Osteoblast (primary cell): ENCODE measurements at places on chromosomes 5 and 9. TPM values are rescaled to one million over a fixed set of nuclear protein-coding genes. Genes with fewer than 3 reads are reported as not detected.

CA9 gene
- not detected in 2 replicates for total RNA-seq

FOXD4 gene
- 0.29 and 0.36 TPM in 2 replicates for total RNA-seq

PSD2 gene
- 0.29 and 0.36 TPM in 2 replicates for total RNA-seq

FOXD4L6 gene
- under 0.01 TPM in 1 of 2 replicates, not detected in the other for total RNA-seq

OGN gene
- 0.36 and 0.88 TPM in 2 replicates for total RNA-seq

SPARC gene
- 4,046 and 4,600 TPM in 2 replicates for total RNA-seq

DNA sequence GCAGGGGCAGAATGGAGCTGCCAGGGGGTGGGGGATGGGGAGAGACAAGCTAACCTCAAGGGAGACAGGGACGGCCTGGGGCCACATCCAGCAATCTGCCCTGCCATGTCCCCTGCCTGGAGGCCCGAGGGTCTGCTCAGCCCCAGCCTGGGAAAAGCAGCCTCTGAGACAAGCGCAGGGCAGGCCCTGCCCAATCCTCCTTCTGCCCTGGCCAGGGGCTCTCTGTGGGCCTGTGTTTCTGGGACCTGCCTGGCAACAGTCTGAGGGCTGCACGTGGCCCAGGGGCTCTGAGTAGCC lies 13.9 kb upstream of the QSOX2 start:
- peaks cover 10% of the 10 kb centered on the region for H3K4me1 ChIP-seq
- no peak for DNase-seq
- H3K27me3 ChIP-seq = no peaks in the 10 kb centered on the region
- no peak overlapping the region for H3K27ac ChIP-seq

DNA sequence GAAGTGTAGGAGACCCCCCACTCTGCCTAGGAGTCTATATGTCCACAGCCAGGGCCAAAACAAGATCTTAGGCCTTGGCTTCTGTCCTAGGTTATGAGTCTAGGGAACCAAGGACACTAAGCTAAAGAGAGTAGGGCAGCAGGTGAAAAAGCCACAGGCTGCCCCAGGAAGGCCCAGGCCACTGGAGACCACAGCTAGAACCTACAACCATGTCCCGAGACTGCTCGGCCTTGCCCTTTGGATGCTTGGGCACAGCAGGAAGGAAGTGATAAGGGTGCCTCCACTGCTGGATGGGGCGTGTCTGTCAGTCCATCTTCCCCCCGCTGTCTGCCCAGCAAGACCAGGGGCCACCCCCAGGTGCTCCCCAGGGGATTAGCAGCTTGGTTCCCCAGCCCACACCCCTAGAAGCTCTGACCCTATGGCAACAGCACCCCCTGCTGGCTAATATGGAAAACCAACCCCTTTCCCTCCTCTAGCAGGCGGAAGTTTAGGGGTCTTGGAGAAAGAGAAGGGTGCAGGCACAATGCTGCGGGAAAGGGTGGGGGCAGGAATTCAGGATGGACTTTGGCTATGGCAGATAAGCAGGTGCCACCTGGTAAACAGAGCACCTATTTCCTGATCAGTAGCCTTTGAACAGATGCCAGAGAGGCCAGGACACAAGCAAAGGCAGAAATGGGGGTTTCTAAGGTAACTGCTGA lies 10.5 kb upstream of the IRF1 start:
- H3K36me3 ChIP-seq = no peaks in the 10 kb centered on the region
- peaks cover 60% of the 10 kb centered on the region for H3K4me1 ChIP-seq

GRCh38 chr9:109735801-109736200 lies 44.2 kb upstream of the PALM2AKAP2 start:
- peaks cover 3% of the 10 kb centered on the region for H3K4me1 ChIP-seq
- no peaks in the 10 kb centered on the region for H3K36me3 ChIP-seq
- DNase-seq = no peak

DNA sequence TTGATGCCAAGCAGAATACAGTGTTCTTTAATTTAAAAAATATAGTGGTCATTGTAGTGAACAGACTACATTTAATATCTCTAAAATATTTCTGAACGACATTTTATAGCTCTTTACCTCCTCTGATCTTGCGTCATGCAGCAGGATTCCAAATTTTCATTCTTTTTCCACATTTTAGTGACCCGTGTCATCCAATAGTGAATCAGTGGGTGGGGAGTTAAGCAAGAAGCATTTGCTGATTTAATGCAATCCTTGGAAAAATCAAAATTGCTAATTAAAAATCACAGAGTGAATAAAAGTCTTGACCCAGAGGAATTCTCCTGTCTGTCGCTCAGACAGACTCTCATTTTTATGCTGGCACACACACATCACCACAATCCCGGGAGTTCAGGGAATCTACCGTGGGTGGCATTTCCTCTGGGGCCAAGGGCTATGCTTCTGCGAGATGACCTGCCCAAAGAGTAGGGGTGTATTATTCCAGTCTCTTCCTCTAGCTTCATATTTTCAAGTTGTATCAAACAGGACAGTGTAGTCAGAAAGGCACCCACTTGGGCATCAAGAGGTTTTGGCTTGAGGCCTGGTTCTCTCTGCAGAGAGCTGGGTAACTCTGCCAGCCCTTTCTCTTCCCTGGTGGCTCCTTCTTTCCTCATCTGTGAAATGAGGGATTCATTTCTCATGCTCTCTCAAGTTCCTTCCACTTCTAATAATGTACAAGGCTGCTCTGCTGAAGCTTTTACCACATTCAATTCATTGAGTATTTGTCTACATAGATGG lies 24.8 kb upstream of the OTP start:
- H3K27ac ChIP-seq = no peak overlapping the region
- DNase-seq = peak; percentile 60
- H3K27me3 ChIP-seq = peaks cover 31% of the 10 kb centered on the region
- no peak overlapping the region for H3K4me3 ChIP-seq
- H3K36me3 ChIP-seq = no peaks in the 10 kb centered on the region

DNA sequence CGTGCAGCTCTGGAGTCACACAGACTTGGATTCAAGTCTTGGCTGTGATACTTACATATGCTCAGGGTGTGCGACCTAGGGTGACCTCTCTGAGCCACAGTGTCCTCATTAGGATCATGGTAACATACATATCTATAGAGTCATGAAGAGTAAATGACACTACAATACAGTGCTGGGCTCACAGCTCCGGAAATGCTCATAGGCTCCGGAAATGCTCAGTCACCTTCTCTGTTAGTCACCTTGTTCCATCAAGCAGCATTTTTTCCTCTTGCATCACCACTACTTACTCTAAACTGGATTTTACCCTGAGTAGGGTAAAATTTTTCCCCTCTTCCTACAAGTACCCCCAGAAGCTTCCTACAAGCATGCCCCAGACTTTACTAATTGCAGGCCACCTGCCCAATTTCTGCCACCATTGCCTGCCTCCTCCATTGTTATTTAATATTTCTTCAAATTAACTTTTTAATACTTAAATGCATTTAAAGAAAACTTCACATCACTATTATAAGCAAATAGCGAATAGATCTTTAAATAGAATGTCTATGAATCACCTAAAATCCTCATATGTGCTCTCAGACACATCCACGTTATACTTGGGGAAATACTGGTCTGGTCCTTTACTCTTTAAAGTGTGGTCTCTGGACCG lies 147.6 kb upstream of the SPRY4 start:
- no peaks in the 10 kb centered on the region for H3K36me3 ChIP-seq
- peak; percentile 94 for DNase-seq
- H3K27ac ChIP-seq = peak overlapping the region; percentile 77
- H3K4me3 ChIP-seq = no peak overlapping the region
- H3K27me3 ChIP-seq = no peaks in the 10 kb centered on the region

GRCh38 chr5:23014266-23014665 lies 161.1 kb upstream of the CDH12 start:
- no peak overlapping the region for H3K4me3 ChIP-seq
- no peak overlapping the region for H3K27ac ChIP-seq
- H3K4me1 ChIP-seq = no peaks in the 10 kb centered on the region
- DNase-seq = no peak

DNA sequence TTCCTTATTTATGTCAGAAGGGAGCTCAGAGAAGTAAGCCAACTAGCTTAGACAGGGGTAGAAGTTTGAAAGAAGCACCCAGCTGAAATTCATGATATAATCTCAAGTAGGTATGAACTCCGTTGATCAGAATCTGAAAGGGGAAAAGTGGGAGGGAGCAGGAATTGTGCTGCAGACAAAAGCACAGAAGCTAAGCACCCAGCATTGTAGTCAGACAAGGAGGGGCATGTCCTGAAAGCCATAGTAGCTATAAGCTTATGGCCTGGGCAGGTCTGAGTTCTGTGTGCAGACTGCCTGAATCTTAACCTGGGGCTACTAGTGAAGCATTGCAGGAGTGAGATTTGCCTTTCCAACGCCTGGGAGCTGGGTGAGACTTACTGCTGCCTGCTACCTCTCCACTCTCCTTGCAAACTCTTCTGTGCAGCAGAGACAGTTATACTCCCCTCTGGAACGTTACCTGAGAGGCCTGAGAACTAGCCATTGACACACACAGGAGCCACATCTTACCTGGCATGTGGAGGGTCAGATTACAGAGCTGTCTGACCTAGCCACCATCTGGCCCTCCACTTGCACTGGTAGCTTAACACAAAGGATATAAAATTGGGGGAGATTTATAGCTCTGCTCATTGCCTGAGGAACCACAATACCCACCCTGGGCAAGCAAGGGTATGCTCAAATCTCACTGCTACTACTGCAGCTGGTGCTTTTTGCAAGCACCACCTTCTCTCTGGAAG lies 9.8 kb upstream of the CYLC2 start:
- H3K4me1 ChIP-seq = no peaks in the 10 kb centered on the region
- no peaks in the 10 kb centered on the region for H3K36me3 ChIP-seq
- H3K4me3 ChIP-seq = no peak overlapping the region
- no peak for DNase-seq

DNA sequence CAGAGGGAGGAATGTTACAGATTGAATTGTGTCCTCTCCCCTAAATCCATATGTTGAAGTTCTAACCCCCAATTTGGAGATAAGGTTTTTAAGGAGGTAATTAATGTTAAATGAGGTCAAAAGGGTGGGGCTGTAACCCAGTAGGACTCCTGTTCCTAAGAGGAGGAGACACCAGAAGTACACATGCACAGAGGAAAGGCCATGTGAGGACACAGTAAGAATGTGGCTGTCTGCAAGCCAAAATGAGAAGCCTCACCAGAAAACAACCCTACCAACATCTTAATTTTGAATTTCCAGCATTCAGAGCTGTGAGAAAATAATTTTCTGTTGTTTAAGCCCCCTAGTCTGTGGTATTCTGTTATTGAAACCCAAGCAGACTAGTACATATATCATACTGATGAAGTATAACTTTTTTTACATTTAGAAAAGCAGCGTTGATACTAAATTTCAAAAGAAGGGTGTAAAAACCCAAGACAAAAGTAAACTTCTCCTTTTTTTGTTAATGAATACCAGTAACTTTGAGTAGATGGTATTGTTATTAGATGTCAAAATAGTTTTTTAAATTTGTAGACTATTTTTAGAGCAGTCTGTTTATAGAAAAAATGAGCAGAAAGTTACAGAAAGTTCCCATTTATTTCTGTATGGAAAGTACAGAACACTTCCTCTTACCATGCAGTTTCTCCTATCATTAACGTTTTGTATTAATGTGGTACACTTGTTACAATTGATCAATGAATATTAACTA lies 25.1 kb downstream of the RNF180 start:
- no peak overlapping the region for H3K4me3 ChIP-seq
- no peak overlapping the region for H3K27ac ChIP-seq
- no peaks in the 10 kb centered on the region for H3K4me1 ChIP-seq
- H3K27me3 ChIP-seq = no peaks in the 10 kb centered on the region
- no peak for DNase-seq
- no peaks in the 10 kb centered on the region for H3K36me3 ChIP-seq

DNA sequence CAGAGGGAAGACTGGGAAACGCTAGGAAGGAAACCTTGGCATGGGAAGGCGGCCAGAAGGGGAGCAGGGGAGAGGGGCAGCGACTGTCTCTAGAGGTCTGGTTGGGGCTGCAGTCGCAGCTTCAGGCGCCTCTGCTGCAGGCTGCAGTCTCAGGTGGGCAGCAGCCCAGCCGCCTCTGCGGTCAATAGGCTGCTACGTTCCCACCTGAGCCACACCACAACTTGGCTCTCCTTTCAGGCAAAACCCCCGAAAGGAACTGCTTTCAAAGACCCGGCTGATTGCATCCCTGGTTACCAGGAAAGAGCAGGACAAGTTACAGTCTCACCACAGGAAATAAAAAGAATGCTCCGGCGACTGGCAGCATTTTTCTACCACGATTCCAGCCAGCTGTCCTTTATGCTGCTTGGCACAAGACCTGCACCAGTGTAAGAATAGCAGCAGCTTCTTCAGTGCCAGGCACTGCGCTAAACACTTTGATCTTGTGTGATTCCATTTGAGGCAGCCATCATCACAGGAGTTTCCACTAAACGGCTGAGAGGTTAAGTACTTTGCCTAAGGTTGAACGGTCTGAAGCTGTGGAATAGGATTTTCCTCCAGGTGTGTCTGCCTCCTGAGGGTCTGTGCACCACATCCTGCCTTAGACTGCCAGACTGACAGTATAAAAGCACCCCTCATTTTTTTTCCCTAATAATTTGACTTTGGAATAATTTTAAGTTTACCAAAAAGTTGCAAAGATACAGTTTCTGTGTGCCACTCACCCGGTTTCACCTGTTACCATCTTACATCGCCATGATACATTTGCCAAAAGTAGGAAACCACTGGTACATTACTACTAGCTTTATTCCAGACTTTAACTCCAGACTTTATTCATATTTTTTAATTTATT lies 7.5 kb downstream of the RPS14 start:
- peaks cover 4% of the 10 kb centered on the region for H3K4me1 ChIP-seq
- H3K36me3 ChIP-seq = peaks cover 39% of the 10 kb centered on the region
- H3K27ac ChIP-seq = no peak overlapping the region
- DNase-seq = no peak
- no peaks in the 10 kb centered on the region for H3K27me3 ChIP-seq

- H3K4me3 ChIP-seq = no peak overlapping the region
- peak; percentile 76 for DNase-seq
- peaks cover 16% of the 10 kb centered on the region for H3K4me1 ChIP-seq
- H3K27me3 ChIP-seq = no peaks in the 10 kb centered on the region
- peak overlapping the region; percentile 67 for H3K27ac ChIP-seq
These were observed 7.7 kb upstream of the CPEB4 start for GRCh38 chr5:173880306-173880985.

GRCh38 chr5:52579391-52579790 lies 208.3 kb upstream of the ITGA1 start:
- no peaks in the 10 kb centered on the region for H3K36me3 ChIP-seq
- no peak for DNase-seq
- H3K4me1 ChIP-seq = no peaks in the 10 kb centered on the region
- no peak overlapping the region for H3K27ac ChIP-seq
- H3K27me3 ChIP-seq = no peaks in the 10 kb centered on the region

GRCh38 chr5:149901511-149901910 lies 43.1 kb downstream of the PDE6A start:
- peaks cover 4% of the 10 kb centered on the region for H3K27me3 ChIP-seq
- H3K4me3 ChIP-seq = no peak overlapping the region
- no peaks in the 10 kb centered on the region for H3K4me1 ChIP-seq
- DNase-seq = no peak
- no peak overlapping the region for H3K27ac ChIP-seq

DNA sequence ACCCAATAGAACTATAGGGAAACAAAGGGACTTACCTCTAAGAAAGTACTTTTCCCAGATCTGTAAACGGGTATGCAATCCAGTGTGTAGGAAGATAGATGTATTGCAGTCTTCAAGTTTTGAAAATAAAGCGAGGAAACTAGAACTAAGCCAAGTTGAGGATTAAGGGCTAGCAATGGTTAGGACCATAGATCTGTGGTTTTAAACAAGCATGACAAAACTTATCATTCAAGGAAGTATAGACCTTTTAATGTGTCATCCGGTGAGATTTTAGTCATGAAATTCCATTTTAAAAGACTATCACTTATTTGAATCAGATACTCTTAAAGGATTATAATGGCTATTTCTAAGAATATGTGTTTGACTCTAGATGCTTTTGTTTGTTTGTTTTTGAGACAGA lies 20.5 kb downstream of the CD274 start:
- no peak overlapping the region for H3K27ac ChIP-seq
- no peak overlapping the region for H3K4me3 ChIP-seq
- H3K27me3 ChIP-seq = no peaks in the 10 kb centered on the region
- peaks cover 12% of the 10 kb centered on the region for H3K36me3 ChIP-seq
- DNase-seq = no peak
